ENCODE measurements at places on chromosomes 11 and 22. TPM values are rescaled to one million over a fixed set of nuclear protein-coding genes. Genes with fewer than 3 reads are reported as not detected.

Gene ALX4
- polyA plus RNA-seq: 0.11 TPM

Gene MAFF
- polyA plus RNA-seq: 2.3 TPM

Gene MS4A1
- polyA plus RNA-seq: 0.35 TPM

Gene TMEM9B
- 66.2 TPM for polyA plus RNA-seq

Gene DRD4
- polyA plus RNA-seq: 2.4 TPM

All from right renal cortex interstitium (tissue), 3 donors.